LHCN-M2 (cell line): ENCODE measurements at places on chromosomes 2 and 18.

DNA sequence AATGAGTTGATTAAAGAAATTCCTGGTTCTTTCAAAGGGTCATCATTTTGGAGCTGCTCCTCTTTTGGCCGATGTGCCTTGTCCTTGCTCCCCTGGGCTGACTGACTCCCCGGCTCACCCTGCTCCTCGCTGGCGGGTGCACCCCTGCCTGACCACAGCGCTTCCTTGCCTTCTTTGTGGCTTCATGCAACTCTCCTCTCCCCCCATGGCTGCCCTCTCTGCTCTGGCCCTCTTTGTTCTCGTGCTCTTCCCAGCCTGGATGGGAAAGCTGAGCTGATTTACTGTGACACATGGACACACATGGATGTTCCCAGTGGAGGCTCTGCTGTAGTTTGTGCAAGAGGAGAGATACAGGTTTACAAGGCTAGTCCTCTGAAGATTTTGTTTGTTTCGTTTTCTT is 234.6 kb downstream of the HAUS1 start:
- no peak for DNase-seq

GRCh38 chr18:13288509-13289133 is 70.1 kb downstream of the LDLRAD4 start:
- DNase-seq, result no peak

GRCh38 chr2:231357048-231357447 is 38.5 kb upstream of the B3GNT7 start:
- no peak for DNase-seq

GRCh38 chr2:217911283-217912097 is 91.3 kb downstream of the TNS1 start:
- no peak for DNase-seq
